ENCODE measurements at places on chromosomes 16 and 17.

DNA sequence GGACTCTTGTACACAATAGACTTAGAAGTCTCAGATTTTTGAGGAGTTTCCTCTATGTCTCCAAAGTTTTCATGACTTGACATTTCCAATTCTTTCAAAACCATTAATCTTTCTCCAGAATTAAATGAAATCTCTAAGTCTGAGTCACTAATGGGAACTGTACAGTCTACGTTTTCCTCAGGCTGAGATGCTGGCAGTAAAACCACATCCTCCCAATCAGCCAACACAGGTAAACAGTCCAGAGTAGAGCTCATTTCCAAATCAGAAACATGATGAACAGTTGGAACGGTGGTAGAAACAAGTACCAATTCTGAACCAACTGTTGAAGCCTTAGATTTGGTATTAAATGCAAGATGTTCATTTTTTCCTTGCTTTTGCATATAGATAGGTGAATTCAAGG is 7.9 kb downstream of the ERI2 start:
- no peak for DNase-seq

DNA sequence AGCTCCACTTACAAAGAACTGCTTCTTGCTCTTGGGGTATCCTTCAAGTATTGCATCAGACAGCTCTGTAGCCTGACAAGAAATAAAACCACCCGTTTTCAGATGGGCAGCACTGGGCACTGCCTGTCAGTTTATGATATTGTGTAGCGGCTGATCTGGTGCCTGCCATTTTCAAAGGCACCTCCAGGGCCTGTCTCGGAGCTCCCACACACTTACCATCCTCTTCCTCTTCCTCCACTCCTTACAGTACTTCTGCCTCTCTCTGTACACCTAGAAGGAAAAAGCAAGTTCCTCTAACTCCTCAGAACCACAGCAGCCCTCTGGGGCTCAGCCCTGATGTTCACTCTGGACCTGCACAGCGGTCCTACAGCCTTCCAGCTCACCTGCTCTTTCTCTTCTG is 4.4 kb downstream of the PSMC3IP start:
- DNase-seq: no peak

- DNase-seq: no peak
Measured at GRCh38 chr16:78599271-78599670, 499.8 kb downstream of the WWOX start.

DNA sequence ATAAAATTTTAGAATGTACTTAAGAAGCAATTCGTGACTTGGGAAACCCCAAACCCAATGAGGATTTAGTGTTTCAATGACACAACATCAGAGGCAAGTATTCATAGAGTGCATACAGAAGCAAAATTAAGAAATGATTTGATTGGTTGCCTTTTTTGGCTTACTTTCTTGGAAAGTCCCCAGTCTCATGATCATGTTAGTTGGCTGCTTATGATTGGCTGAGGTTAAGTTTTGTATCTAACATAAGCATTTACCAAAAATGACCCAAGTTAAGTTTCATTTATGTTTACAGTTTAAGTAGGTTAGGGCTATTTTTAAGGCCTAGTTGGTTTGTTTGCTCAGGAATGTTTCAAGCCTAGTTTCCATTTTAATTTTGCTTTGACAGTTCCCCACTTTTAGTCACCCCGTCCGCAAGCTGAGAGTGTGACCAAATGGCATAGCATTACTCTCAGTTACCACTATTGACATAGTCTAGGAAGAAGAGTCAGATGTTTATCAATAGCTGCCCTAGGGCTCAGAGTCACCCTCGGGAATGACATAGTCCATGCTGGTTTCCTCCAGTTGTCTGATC is 36.2 kb downstream of the DGKE start:
- no peak for DNase-seq

DNA sequence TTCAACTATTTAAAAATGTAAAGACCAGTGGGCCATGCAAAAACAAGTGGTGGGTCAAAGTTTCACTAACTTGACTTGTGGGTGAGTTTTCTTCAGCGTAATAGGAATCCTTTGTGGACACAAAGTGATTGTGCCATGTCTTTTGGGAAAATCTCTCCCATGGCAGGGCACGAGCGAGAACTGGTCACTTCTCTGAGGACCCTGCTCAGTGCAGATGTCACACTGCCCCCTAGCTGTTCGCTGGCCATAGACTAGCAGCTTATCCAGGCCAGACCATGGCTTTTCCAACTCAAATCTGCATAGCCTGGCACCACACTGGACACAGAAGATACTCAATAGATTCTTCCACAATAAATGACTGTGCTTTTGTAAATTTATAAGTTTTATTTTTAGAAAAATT is 306.0 kb upstream of the CCL2 start:
- DNase-seq: no peak

DNA sequence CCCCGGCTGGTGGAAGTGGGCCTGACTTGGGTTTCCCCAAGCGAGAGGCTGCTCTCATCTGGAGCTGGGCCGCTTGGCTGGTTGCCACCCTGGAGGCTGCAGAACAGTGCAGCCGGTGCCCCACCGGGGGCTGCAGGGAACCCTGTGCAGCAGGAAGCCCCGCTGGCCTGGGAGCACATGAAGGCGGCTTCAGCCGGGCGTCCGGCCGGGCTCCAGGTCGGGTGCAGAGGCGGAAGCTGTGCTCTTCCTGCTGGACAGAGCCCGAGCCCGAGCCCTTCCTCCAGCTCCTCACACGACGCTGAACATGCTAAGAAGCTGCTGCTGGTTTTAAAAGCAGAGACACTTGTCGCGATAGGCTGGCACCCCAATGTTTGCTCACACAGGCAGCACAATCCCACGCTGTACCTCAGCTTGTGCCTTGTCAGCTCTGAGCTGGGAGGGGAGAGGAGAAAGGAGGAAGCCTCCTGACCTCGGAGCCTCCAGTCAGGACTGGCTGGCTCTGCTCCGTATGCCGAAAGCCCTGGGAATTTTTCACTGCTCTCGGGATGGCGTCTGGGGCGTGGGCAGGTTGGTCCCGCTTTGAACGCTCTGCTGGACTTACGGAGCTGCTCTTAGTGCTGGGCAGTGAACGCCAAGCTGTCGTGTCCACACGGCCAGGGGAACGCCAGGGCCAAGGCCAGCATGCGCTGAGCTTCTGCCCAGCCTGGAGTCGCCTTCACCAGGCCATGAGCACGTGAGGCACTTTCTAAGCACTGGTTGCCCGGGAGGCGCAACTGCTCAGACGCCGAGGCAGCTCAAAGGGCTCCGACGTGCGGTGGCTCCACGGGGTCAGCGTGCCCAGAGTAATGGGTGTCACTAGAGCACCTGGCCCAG is 8.8 kb downstream of the CDK5R1 start:
- DNase-seq: no peak
